ENCODE measurements at places on chromosomes 4 and X. TPM values are rescaled to one million over a fixed set of nuclear protein-coding genes. Genes with fewer than 3 reads are reported as not detected.

GUCY1A1 gene
- total RNA-seq, result 59.8 TPM

- H3K36me3 ChIP-seq, result no peaks in the 10 kb centered on the region
- no peak overlapping the region for H3K27ac ChIP-seq
- no peaks in the 10 kb centered on the region for H3K27me3 ChIP-seq
These were observed 382.2 kb upstream of the INTU start for GRCh38 chr4:127250577-127250976.

DNA sequence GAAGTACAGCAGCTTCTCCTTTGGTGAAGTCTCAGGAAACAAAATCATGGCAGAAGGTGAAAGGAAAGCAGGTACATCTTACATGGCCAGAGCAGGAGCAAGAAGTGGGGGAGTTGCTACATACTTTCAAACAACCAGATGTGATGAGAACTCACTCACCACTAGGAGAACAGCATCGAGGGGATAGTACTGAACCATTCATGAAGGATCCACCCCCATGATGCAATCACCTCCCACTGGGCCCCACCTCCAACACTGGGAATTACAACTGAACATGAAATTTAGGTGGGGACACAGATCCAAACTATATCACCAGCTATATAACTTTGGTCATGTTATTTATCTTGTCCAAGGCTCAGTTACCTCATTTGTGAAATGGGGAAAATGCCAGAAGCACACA is 159.4 kb downstream of the OPHN1 start:
- H3K4me1 ChIP-seq, result no peaks in the 10 kb centered on the region
- H3K27me3 ChIP-seq, result no peaks in the 10 kb centered on the region
- H3K36me3 ChIP-seq, result no peaks in the 10 kb centered on the region
- no peak for DNase-seq
- H3K27ac ChIP-seq, result no peak overlapping the region

- peaks cover 35% of the 10 kb centered on the region for H3K4me1 ChIP-seq
- H3K36me3 ChIP-seq, result peaks cover 10% of the 10 kb centered on the region
- no peak for DNase-seq
- no peak overlapping the region for H3K27ac ChIP-seq
These were observed 20.5 kb downstream of the MGST2 start for GRCh38 chr4:139686130-139686529.

DNA sequence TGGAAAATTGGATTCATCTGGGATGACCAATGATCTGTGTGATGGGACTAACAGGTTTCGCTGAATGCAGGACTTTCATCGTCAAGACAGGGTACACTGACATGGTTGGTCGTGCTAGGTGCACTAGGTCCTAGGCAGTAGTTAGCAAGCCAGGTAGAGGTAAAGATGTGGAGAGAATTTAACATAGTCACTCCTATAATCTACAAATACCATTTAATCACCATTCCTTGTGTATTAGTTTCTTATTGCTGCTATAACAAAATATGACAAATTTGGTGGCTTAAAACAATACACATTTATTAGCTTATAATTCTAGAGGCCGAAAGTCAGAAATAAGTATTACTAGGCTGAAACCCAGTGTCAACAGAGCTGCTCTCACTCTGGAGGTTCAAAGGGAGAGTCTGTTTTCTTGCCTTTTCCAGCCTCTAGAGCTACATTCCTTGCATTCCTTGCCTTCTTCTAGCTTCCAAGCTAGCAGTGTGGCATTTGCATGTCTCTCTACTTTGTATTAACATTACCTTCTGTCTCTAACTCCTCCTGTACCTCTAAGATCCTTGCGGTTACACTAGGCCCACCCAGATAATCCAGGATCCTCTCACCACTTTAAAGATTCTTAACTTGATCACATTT is 98.7 kb upstream of the GRIA3 start:
- no peaks in the 10 kb centered on the region for H3K36me3 ChIP-seq
- H3K4me3 ChIP-seq, result no peak overlapping the region
- no peaks in the 10 kb centered on the region for H3K27me3 ChIP-seq
- no peaks in the 10 kb centered on the region for H3K4me1 ChIP-seq

PFKFB1 gene
- total RNA-seq, result not detected

MAGEA8 gene
- total RNA-seq, result not detected

OTC gene
- total RNA-seq, result 0.23 TPM

- H3K4me1 ChIP-seq, result peaks cover 11% of the 10 kb centered on the region
- no peaks in the 10 kb centered on the region for H3K36me3 ChIP-seq
- H3K27me3 ChIP-seq, result no peaks in the 10 kb centered on the region
These were observed 17.2 kb downstream of the SH3KBP1 start for GRCh38 chrX:19870206-19870605.

WNK3 gene
- total RNA-seq, result 1.6 TPM

- no peak overlapping the region for H3K4me3 ChIP-seq
- no peaks in the 10 kb centered on the region for H3K27me3 ChIP-seq
- no peaks in the 10 kb centered on the region for H3K36me3 ChIP-seq
- no peak for DNase-seq
These were observed 180.6 kb upstream of the NUDT6 start for GRCh38 chr4:123102897-123103471.

PDE5A gene
- 194 TPM for total RNA-seq

ZDHHC15 gene
- 2.0 TPM for total RNA-seq
